ENCODE measurements at places on chromosomes 1 and 21. TPM values are rescaled to one million over a fixed set of nuclear protein-coding genes. Genes with fewer than 3 reads are reported as not detected.

SPRR4 gene
- polyA plus RNA-seq = not detected

FBLIM1 gene
- polyA plus RNA-seq = 57.3 TPM

C1QC gene
- 26.5 TPM for polyA plus RNA-seq

NR5A2 gene
- polyA plus RNA-seq = 6.5 TPM

ACKR1 gene
- 4.6 TPM for polyA plus RNA-seq

Measured in left lung (tissue), 14 donors.